ENCODE measurements at places on chromosomes 12 and 14.
A peak's percentile ranks its signal among the peaks of the same experiment; 100 is the strongest.

GRCh38 chr12:89700191-89700810, 8.3 kb downstream of the ATP2B1 start:
- DNase-seq: no peak

DNA sequence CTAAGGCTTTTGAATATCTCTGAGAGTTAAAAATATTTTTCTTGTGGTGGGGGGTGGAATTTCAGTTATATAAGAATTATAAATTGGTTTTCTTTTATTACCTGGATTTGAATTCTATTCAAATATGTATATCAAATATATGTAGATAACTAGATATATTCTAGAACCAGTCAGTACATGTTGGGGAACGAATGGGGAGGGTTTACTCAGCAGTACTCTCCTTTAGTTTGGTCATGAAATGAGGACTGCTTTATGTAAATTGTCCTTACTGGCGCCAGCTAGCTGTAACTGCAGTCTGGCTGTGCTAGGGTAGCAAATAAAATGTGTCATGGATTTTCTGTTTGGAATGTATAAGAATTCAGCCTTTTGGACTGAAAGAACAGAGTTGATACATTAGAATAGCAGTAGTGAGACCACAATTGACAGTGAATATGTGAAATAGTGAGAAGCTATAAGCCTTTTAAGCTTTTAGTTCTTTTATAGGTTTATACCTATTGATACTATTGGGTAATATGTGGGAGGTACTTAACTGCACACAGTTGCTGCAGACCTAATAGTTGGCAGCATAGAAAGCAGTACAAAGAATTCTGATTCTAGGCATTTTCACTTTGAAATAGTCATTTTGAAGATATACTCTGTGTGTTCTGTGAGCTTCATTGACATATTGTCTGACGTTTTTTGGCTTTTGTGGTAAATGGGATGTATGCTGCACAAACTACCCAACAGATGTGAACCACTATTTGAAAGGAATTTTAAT, 29.0 kb downstream of the ATF7IP start:
- DNase-seq: no peak

- DNase-seq: no peak
Observed at GRCh38 chr12:10140001-10140400, 10.0 kb upstream of the CLEC7A start.

- DNase-seq: no peak
Observed at GRCh38 chr14:22026527-22026926, 352.9 kb upstream of the OR4E1 start.

GRCh38 chr14:65425885-65426284, 13.4 kb downstream of the FUT8 start:
- DNase-seq: no peak

GRCh38 chr14:73762375-73762822, 48.2 kb upstream of the PNMA1 start:
- no peak for DNase-seq

- no peak for DNase-seq
Observed at GRCh38 chr14:70190156-70190555, 1.4 kb upstream of the SLC8A3 start.

DNA sequence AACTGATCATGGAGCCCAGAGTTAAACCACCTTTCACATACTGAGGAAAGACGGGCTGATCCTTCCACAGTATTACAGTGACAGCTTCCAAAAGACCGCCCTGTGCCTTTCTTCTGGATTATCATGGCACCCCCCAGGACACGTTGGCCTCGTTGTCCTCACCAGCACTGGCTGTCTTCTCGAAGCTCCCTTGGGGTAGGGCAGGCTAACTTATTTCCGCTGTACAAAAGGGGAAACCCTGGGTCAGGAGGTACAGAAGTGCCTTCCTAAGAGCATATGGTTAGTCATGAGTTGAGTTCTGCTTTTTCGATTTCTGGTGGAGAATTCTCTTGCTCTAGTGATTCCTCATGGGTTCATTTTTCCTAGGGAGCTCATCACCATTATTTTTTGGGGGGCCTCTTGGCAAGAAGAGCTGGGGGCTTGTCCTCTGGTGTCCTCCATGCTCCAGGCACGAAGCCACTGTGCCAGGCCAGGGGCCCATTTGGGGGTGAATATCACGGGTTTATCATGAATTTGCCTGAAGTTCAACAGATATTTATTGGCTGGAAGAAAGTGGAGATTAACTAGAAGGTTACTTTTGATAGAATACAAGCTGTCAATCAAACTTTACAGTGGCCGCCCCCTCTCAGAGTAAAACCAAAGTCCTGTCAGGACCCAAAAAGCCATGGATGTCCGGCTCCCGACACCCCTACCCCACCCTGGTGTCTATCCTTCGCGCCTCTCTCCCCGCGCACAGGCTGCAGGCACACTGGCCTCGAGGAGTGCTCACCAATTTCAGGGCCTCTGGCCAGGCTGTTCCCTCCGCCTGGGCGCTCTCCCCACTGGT, 8.8 kb upstream of the TRAF3 start:
- no peak for DNase-seq

- DNase-seq: no peak
Observed at GRCh38 chr12:45568808-45569207, 160.7 kb upstream of the ARID2 start.

- no peak for DNase-seq
Observed at GRCh38 chr12:76569685-76570604, 10.4 kb upstream of the OSBPL8 start.

GRCh38 chr14:103385929-103386712, 906 bp downstream of the MARK3 start:
- DNase-seq: no peak

- no peak for DNase-seq
Observed at GRCh38 chr12:55729819-55730818, 1.3 kb upstream of the CD63 start.

DNA sequence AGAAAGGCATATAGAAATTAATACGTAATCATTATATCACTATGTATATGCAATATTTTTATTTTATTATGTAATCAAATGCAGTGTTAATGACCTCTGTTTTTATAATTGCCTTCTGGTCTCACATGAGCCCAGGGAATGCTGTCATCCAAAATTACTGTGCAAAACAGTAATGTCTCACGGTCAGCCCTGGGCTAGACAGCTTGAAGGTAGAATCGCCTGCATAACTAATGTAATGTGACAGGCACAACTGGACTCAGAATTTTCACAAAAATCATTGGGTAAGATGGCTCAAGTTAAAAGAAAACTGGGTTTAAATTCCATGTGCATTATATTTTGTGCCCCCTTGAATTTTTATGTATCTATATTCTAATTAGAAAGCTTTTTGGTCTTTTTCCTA, 293.3 kb downstream of the PPFIA2 start:
- DNase-seq: no peak

GRCh38 chr12:52230364-52231281, 2.4 kb upstream of the KRT7 start:
- no peak for DNase-seq

- DNase-seq: no peak
Observed at GRCh38 chr12:102297412-102297811, 99.8 kb upstream of the PMCH start.

DNA sequence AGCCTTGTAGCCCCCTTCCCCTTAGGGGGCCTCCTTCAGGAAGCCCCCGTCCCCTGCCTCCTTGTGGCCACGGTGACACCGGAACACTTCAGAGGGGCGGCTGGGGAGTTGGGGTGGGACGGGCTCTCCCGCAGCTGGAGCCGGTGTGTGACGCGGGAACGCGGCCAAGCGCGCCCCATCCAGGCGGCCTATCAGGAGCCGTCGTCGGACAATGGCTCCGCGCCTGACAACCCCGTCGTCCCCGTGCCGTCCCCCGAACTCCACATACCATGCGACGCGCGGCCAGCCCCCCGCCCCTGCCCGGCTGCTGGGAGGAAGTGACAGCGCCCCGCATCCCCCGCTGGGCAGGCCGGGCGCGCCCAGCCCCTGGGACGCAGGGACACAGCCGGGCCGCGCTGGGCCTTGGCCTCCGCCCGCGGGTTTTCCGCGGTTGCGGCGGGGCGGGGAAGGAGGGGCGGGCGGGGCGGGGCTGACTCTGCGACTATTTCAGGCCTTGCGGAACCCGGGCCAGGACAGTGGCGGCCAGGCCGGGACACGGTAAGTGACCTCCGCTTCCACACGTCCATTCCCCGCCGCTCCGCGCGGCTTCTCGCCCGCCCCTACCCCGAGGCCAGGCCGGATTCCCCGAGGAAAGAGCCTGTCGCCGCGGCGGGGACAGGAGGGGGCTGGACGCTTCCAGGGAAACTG, at the start of gene TNFAIP2:
Gene TNFAIP2, plus strand, starts transcription at position 515 of the 687 bp plus-strand sequence. CDS start 2,997 bp downstream, outside the sequence.
- no peak for DNase-seq

DNA sequence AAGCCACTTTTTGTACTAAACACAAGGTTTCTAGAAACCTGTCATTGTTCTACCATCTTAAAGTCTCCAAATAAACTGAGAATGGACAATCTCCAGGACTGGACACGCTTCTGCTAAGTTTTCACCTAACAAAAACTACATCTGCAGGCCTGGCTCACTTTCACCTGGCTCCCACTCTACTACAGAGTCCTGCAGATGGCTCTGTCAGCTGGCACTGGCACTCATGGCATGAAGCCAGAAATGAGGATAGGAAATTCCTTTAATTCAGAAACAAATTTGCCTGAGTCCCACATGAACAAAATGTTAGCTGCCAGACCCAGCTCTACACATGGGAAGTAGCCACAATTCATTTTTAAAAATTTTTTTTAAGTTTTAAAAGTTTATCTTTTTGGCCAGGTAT, 42.1 kb downstream of the STXBP6 start:
- no peak for DNase-seq

GRCh38 chr14:99691111-99691885, 7.2 kb downstream of the CYP46A1 start:
- DNase-seq: no peak

- DNase-seq: no peak
Observed at GRCh38 chr12:87509237-87509820, 519.9 kb downstream of the C12orf50 start.

- no peak for DNase-seq
Observed at GRCh38 chr14:103033681-103034096, 23.7 kb downstream of the CDC42BPB start.

DNA sequence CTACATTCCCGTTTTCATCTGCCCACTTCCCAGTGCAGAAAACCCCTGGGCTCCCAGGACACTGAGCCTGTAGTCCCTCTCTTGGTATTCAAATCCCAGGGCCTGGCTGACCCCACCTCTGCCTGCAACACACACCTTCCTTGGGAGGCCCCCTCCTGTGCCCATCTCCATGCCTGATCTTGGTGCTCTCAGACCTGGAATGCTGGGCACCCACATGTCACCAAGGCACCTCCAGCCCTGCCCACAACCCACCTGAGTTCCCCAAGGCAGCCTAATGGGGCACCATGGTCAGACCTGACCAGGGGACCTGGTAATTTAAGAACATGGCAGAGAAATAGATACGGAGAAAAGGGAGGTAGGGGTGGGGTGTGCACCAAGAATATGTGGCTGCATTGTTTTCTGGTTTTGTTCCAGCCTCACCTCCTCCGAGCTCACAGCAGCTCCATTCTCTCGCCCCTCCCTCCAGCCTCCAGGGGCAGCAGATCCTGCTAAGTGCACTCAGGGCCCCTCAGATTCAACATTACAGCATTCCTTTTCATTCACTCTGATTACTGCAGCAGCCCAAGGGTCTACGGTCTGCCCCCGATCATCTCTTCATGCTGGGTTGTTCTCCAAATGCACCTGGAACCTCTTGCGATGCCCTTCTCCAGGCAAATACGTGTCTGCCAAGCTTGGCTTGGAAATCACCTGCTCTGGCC, 9.2 kb upstream of the HSP90AA1 start:
- DNase-seq: no peak

DNA sequence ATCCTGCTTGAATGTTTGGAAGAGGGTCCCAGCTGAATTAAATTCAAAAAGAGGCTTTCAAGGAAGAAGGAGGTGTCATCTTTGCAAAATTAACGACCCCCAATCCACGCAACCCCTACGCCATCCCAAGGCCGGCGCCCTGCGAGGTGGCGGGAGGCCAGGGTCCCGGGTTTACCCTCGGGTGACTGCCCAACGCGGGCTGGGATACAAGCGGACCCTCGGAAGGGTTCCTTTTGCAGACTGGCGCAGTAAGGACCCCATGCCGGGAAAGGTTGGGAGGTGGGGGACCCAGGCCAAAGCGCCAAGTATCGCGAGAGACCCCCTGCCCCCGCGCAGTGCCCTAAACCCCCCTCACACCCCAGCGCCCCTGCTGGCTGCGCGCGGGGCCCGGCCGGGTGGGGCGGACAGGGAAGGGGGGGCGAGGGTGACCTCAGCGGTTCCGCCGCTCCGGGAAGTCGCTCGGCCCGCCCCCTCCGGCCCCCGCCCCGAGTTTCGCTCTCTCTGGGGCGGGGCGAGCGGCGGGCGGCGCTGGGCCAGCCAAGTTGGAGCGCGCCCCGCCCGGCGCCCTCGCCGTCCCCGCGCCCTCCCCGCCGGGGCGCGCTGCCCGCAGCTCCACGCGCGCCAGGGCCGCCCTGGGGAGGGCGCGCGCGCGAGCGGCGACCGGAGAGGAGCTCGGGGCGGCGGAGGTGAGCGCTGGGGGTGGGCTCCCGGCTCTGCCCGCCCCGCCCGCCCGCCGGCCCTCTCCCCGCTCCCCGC, 708 bp upstream of the ZBTB42 start:
- DNase-seq: peak; percentile 65

GRCh38 chr12:94603434-94604365, 46.7 kb downstream of the TMCC3 start:
- peak; percentile 16 for DNase-seq

DNA sequence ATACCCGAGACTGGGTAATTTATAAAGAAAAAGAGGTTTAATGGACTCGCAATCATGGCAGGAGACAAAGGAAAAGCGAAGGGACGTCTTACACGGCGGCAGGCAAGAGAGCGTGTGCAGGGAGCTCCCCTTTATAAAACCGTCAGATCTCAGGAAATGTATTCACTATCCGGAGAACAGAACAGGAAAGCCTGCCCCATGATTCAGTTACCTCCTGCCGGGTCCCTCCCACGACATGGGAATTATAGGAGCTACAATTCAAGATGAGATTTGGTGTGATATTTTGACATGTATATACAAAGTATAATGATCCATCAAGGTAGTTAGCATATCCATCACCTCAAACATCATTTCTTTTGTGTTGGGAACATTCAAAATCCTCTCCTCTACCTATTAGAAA, 2.3 kb upstream of the CDCA4 start:
- DNase-seq: no peak

DNA sequence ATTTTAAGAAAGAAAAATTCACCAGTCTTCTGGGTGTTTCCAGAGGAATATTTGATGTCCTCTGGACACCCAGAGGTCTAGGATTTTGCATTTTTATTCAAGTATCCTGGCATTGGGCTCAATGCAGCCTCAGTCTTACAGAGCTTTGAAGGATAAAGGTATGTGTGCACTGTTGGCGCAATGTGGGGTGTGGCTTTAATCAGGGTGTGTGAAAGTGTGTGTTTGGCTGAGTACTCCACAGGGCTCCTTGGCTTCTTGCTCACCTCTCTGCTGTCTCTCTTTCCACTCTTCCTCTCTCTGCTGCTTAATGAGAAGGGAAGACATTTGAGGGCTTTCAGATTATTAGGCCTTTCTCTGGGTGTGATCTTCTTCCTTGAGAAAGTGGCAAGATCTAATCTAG, 193.3 kb upstream of the CCND2 start:
- no peak for DNase-seq
